Suppressor macrophage (primary cell): ENCODE measurements at places on chromosomes 13 and 19.

- no peak for DNase-seq
These were observed 22.5 kb upstream of the ZNF99 start for GRCh38 chr19:22806418-22806817.

DNA sequence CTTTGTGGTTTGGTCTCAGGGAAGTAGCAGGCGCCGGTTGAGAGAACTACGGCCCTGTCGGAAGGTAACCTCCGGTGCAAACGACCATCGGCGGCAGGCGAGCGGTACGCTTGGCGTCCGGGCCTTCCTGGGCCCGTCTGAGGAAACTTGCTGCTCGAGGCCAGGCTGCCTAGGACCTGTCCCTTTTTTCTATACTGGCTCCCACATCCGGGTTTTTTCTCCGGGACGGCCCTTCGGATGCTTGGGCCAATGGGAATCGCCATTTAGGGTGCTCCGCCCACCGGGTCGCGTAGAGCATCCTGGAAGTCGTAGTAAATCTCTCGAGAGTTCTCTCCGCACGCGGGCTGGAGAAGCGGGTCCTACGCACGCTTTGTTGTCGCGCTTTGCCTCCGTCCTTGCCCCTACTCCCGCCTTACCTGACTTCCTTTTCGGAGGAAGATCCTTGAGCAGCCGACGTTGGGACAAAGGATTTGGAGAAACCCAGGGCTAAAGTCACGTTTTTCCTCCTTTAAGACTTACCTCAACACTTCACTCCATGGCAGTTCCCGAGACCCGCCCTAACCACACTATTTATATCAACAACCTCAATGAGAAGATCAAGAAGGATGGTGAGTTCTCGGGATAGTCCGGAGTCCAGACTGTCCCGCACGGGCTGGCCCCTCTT is at the start of gene SNRPA:
Gene SNRPA (plus strand): TSS at position 330 of the 664 bp plus-strand sequence. CDS start 206 bp downstream, at position 536.
- peak; percentile 99 for DNase-seq

DNA sequence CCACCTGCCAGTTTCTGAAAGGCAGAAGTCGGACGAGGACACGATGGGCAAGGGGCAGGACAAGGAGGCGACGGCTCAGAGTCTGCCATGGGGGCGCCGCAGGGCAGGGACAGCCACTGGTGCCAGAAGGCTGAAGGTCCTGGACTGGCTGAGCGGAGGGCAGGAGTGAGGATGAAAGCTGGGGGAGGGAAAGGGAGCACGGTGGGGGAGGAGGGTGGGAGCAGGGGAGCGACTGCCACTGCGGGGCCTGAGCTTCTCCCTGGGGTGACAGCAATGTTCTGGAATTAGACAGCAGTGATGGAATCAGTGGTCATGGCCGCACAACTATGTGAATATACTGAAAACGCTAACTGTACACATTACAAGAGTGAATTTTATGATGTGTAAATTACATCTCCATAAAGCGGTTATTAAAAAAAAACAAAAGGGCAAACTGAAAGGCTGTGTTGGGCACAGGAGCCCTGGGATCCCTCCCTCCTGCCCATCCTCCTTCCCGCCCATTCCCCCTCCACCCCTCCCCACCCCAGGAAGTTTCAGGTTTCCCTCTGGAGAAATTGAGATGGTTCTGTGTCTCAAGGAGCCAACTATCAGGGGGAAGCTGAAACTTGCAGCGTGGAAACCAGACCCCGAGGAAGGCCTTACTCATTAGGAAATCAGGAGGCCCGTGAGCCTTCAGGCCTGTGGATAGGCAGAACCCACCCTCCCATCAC is 15.9 kb downstream of the MLLT1 start:
- no peak for DNase-seq

DNA sequence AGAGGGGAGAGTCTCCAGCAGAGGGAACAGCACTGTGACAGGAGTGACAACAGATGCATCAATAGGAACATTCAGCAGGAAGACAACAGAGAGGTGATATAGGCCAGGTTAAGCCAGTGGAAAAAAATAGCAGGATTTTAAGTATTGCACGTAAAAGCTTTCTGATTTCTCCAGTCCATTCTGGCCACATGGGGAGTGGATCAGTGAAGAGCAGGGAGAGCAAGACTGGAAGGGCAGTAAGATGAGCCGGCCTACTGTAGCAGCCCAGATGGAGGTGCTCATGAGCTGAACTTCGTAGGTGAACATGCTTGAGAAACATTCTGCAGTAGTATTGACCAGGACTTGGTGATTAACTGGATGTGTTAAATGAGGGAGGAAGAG is 1.7 kb downstream of the UTP14C start:
- no peak for DNase-seq

DNA sequence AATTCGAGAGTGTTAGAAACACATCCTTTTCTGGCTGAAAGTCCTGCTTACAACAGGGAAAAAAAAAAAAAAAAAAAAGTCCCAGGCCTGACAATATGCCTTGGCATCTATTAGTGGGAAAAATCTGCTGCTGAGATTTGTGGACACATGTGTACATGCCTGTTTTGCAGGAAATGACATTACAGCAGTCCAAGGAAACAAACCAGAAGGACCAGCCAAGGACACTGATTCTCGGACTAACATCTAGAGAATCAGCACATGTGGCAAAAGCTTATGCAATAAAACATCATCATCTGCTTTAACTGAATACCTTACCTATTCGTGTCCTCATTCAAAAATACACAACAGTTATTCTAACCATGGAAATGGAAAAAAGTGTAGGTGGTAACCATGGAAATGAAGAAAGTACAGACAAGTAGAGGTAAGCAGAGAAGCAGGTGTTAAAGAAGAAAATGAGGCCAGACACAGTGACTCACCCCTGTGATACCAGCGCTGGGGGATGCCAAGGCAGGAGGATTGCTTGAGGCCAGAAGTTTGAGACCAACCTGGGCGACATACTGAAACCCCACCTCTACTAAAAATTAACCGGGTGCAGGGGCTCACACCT is 9.4 kb upstream of the DPY19L3 start:
- DNase-seq: no peak

DNA sequence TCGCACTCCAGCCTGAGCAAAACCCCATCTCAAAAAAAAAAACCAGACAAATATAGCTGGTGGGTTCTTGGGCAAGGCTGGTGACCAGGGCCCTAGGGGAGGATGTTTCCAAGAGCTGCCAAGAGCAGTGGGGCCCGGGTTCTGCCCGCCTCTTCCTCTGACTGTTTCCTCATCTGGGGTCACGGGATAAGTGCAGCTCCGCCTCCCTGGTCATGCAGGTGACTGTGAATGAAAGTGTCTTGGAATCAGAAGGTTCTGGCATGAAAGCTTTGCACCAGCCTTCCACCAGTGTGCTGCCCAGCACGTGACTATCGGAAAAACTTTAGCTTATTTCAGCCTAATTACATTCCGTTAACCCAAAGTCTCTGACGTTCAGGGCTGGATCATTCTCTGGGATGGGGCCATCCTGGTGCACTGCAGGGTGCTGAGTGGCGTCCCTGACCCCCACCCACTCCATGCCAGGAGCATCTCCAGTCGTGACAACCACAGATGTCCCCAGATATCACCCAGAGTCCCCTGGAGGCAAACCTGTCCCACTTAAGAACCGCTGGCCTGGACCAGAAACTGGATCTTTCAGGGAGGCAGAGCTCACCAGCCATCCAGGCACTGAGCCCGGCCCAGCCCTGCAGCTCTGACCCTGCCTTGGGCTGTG is 85.6 kb downstream of the GNG7 start:
- DNase-seq: peak; percentile 89

- no peak for DNase-seq
These were observed 148.0 kb downstream of the FOXO1 start for GRCh38 chr13:40518481-40518882.
